ENCODE measurements at places on chromosomes 4 and X.

DNA sequence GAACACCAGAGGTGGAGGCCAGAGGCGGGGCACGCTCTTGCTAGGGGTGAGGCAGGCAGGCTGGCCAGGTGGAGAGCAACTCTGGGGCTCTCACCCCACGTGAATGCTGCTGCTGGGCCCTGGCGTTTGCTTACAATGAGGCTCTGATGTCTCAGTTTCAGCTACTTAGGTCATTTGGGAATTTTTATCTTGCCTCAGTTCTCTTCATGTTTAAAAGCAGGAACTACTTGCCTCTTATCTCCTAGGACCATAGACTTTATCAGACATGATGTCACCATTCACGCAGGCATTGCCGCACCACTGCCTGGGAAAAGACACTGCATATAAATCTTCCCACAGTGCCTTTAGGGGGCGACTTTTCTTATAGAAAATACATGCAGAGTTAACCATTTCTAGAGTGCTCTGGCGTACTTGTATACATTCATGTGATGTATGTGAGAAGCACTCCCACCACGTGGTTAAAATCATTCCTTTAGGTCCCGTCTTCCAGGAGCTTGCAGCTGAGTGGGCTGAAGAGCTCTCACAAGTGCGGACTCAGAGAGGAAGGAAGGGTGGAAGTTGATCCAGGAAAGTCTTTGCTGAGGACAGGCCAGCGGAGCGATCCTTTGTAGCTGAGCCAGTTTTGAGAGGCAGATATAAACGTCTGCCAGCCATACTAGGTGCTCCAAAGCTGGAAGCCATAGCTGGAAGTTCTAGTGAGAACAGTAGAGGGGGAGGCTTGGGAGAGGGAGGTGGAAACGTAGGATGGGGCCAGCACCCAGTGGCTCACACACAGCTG lies 84.3 kb upstream of the CLDN34 start:
- no peak for DNase-seq

- DNase-seq = no peak
Measured at GRCh38 chr4:157810137-157810774, 362.6 kb downstream of the GASK1B start.

DNA sequence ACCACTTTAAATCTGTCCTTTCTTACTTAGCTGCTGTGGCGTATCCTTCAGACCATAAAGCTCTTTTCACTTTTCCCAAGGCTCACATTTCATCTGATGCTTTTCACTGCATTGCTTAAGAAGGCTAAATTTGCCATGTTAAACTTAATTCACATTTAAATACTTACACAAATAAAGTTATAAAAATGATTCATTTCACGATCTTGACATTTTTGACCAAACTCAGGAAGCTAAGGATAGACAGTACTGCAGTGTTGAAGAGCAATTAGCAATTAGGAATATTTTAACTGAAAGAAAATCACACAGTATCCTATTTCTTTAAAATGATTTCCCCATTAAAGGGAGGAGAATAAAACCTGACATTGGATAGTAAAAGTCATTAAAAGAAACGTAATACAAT lies 1038.6 kb downstream of the STPG2 start:
- no peak for DNase-seq

DNA sequence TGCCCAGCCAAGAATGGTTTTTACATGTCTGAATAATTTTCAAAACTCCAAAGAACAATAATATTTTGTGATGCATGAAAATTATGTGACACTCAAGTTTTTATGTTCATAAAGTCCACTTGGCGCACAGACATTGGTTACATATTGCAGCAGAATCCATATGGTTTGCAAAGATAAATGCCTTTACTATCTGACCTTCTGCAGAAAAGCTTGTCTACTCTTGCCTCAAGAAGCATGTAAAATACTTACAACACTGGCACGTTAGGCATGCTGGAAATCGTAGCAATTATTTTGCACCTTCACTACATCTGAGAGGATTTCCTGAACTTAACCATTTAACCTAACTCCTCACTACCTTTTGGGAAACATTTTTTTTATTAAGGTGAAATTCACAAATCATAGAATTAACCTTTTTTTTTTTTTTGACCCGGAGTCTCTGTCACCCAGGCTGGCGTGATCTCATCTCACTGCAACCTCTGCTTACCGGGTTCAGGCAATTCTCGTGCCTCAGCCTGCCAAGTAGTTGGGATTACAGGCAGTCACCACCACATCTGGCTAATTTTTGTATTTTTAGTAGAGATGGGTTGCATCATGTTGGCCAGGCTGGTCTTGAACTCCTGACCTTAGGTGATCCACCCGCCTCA lies 3.5 kb upstream of the XG start:
- no peak for DNase-seq

GRCh38 chrX:119539872-119540271 lies 25.3 kb downstream of the STEEP1 start:
- peak; percentile 26 for DNase-seq

DNA sequence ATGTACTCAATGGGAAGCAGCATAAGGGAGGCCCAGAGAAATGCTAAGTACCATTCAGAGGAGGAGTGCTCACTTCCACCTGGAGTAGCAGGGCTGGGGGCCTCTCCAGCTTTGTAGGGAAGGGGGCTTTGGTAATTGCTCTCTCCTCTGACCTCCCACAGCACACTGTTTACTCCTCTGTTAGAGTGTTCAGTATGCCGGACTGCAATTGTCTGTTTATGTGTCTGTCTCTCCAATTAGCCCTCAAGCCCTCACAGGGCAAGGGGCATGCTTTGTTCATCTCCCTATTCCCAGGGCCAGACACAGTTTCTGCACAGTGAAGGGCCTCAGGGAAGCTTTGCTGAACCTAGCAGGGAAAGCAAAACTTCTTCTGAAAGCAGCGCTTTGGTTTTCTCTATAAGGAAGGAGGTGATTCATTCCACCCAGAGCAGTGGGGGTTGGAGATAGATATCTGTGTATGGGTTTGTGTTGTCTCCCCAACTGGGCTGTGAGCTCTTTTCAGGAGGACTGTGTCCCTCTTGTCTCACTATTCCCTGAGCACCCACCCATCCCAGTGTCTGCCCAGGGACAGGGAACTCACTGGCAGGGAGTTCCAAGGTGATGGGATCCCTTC lies 50.0 kb upstream of the VMA21 start:
- DNase-seq = no peak

- DNase-seq = no peak
Measured at GRCh38 chr4:77418333-77418732, 187.3 kb upstream of the CXCL13 start.

DNA sequence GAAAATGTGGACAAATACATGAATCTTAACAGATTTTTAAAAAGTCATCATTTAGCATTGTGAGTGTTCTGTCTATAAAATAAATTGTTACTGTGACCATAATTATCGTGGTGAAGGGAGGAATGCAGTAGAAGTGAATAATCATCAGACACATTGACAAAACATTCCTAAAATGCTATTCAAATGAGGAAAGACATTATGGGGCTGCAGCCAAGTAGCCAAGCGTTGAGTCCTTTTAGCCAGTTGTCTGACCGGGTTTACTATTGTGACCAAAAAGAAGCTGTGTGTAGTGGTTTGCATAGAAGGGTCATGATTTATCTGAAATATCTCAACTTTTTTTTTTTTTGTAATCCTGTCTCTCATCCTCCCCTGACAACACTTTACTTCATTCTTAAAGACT lies 19.5 kb downstream of the WWC2 start:
- DNase-seq = no peak

GRCh38 chr4:92825791-92826190 lies 522.0 kb downstream of the GRID2 start:
- DNase-seq = no peak

DNA sequence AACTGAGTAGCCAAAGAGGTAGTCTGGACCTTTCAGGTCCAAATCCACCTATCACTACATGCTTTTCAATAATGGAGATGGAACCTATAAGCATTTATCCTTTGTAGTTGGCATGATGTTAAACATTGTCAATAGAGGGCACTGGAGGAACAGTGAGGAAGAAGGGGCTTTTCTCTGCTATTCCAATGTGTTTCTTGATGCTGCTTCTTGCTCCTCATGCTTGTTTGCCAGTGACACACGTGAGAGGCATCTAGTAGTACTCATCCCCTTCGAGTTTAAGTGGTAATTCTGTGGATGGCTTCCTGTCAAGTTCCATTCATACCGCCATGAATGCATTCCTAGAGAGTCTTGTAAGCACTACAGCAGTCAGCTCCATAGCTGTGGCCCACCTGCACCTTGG lies 84.0 kb downstream of the NAA11 start:
- no peak for DNase-seq

DNA sequence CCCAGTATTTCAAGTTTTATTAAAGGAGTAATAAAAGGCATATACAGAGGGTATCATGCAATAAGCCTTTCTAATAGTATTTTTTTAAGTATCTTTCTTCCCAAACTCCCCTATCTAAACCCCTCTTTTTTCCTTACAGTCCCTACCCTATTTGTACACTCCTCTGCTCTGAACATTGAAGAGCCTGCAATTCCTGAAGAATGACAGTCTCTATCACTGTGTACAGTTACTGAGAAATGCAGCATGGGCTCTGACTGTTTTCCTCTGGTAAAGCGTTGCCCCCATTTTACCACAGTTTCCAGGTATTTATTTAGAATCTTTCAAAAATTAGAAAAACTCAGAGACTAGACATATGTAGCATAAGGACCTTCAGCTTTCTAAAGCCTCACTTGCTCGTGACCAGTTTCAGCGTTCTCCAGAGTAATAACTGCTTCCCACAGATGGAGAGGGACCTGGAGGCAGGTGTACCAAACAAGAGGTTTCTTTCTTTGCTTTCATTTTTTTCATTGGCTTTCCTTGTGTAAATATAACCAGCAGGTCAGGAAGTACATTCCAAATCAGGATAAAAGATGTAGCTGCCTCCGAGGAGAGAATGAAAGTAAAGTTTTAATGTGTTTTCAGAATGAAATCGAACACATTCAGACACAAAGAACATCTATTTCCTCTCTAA lies 230.8 kb downstream of the CFAP299 start:
- no peak for DNase-seq

DNA sequence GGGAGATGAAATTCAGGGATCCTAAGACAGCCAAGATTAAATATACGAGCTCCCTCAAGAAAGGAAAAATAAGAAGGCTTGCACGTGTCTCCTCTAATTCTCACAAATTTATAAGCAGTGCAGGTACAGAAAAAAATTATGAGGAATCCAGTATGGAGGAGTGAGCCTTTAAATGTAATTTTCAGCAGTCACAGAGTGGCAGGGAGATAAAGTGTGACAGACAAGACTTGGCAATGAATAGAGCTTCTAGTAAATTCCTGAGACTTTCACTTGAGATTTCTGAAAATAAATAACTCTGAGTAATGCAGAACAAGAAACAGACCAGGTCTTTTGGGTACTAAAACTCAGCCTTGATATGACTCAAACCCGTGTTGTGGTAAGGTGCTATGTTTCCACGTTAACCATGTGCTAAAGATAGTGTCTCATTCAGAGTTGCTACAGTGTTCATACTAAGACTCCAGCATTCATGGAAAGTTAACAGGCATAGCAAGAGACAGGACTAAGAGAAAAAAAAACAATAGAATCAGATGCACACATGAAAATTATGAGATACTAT lies 119.8 kb downstream of the SPOCK3 start:
- DNase-seq = no peak

GRCh38 chrX:103017542-103017941 lies 46.4 kb downstream of the BEX1 start:
- DNase-seq = no peak

GRCh38 chr4:76637712-76638361 lies 202.8 kb downstream of the SHROOM3 start:
- no peak for DNase-seq

- DNase-seq = no peak
Measured at GRCh38 chr4:16728111-16728510, 170.3 kb downstream of the LDB2 start.

GRCh38 chr4:78689261-78689660 lies 86.9 kb upstream of the BMP2K start:
- DNase-seq = no peak

DNA sequence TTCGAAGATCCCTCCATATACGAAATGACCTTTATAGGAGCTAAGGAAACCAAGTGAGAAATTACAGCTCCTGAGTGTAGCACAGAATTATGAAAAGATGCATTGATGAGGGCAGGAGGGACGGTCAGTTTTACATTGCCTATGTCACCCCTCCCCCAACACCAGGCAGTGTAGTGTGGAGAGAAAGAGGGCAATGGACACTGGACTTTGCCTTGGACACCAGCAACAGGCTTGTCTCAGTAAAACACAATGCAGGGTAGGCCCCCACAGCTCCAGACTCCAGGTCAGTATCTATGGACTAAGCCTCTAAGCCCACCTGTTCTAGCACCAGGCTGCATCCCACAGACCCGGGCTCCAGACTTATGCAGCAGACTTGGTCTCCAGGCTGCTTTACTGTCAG lies 16.5 kb downstream of the APOOL start:
- no peak for DNase-seq

GRCh38 chr4:11774346-11774745 lies 345.7 kb upstream of the HS3ST1 start:
- DNase-seq = no peak

- no peak for DNase-seq
Measured at GRCh38 chr4:1534095-1534872, 128.0 kb upstream of the NKX1-1 start.

- DNase-seq = no peak
Measured at GRCh38 chr4:134567461-134567860, 365.9 kb upstream of the PABPC4L start.

Measured in suppressor macrophage treated with lipopolysaccharide for 4 hours (primary cell).